Dermis lymphatic vessel endothelial cell (primary cell): ENCODE measurements at places on chromosomes 6 and 20. TPM values are rescaled to one million over a fixed set of nuclear protein-coding genes. Genes with fewer than 3 reads are reported as not detected.

The RFX6 gene
- total RNA-seq, result not detected in 2 replicates

The CD24 gene
- 0.09 and 0.22 TPM in 2 replicates for total RNA-seq

The CD93 gene
- total RNA-seq, result 40.5 and 48.4 TPM in 2 replicates

The SLC35D3 gene
- not detected in 2 replicates for total RNA-seq

The ULBP3 gene
- total RNA-seq, result 4.1 and 5.0 TPM in 2 replicates

The ACTR5 gene
- 6.6 and 8.3 TPM in 2 replicates for total RNA-seq

The IPCEF1 gene
- 4.4 and 6.3 TPM in 2 replicates for total RNA-seq
